SW 1271 (cell line): ENCODE measurements at places on chromosomes 5 and 9.

DNA sequence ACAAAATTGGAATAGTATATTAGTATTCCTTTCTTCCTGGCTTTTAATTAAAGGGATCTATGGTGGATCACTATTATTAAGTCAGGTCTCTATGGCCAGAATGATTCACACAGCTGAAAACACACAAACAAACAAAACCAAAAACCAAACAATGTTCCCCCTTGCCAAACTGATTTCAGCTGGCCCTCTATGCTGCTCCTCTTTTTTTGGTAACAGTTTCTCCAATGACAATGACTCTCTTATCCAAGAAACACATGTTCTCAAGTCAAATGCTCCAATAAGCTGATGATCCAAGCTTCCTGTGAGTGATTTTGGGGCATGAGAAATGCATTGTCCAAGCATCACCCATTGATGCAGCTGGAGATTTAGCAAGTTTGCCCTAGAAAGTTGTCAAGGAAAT, 193.4 kb upstream of the TUT7 start:
- DNase-seq: no peak

DNA sequence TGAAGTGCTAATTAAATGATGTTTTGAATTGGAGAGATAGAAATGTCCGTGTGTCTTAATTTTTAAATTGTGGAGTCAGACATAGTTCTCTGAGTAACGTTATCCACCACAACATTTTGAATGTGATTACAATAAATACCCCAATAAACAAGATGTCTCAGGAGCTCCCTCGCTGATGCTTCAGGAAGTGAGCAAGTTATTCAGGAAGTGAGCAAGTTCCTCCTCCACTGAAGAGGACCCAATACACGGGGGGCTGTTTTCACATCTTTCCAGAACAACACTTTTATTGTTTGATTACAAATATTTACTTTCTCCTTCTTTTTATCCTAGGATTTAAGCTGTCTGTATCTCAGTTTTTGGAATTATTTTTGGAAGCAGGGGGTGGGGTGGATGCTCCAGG, 363.8 kb downstream of the LRRC70 start:
- DNase-seq: no peak

GRCh38 chr5:10262995-10263394, 12.9 kb downstream of the CCT5 start:
- no peak for DNase-seq

DNA sequence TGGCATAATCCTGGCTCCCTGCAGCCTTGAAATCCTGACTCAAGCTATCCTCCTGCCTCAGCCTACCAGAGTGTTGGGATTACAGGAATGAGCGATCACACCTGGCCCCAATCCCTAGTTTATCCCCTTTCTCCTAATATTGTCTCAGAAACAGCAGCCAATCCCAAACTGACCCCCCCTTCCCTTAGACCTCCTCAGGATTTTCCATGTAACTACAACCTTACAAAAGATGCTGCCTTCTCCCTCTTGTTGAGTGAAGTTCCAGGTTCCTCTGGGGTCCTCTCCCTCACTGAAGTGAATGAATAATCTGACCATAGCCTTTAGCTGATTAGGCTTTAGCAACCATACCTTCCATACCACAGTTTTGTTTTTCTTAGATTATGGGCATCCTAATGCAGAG, 25.9 kb upstream of the MSANTD3 start:
- no peak for DNase-seq

- DNase-seq: peak; percentile 92
These were observed 75.4 kb downstream of the STK32A start for GRCh38 chr5:147310059-147310704.

DNA sequence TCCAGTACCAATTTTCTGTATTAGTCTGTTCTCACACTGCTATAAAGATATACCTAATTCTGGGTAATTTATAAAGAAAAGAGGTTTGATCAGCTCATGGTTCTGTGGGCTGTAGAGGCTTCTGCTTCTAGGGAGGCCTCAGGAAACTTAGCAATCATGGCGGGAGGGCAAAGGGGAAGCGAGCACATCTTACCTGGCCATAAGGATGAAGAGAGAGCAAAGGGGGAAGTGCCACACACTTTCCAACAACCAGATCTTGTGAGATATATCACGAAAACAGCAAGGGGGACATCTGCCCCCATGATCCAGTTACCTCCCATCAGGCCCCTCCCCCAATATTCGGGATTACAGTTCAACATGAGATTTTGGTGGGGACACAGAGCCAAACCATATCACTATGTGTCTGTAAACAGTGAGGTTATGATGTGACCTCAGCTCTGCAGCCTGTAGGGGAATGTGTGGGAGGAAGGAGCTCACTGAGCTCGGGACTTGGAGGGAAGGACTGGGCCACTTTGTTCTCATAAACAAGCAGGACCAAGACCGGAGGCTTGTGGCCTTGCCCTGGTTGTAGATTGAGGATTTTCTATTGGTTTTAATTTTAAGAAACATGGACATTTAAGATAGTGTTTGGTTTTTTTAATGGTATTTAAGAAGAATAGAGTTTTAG, 85.2 kb downstream of the EHMT1 start:
- no peak for DNase-seq

GRCh38 chr5:2282893-2283292, 400.2 kb upstream of the IRX4 start:
- DNase-seq: no peak

DNA sequence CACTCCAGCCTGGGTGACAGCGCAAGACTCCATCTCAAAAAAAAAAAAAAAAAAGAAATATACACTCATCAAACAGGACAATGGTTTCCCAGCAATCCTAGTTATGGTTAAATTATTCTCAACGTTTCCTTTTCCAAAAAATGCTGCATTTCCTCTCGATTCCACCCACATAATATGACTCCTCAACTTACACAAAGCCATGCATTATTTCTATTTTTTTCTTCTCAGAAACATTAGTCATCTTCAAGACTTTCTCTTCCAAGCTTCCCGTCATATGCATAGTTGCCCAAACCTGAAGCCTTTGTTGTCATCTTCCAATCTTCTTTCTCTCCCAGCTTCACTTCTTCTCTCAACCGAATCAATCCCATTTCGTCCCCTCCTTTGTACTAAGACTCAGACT, 61.4 kb upstream of the RANBP6 start:
- no peak for DNase-seq

GRCh38 chr9:20048985-20049384, 260.1 kb upstream of the SLC24A2 start:
- DNase-seq: no peak
